ENCODE measurements at places on chromosomes 3 and 15. TPM values are rescaled to one million over a fixed set of nuclear protein-coding genes. Genes with fewer than 3 reads are reported as not detected.

Gene DNASE1L3
- not detected for total RNA-seq

DNA sequence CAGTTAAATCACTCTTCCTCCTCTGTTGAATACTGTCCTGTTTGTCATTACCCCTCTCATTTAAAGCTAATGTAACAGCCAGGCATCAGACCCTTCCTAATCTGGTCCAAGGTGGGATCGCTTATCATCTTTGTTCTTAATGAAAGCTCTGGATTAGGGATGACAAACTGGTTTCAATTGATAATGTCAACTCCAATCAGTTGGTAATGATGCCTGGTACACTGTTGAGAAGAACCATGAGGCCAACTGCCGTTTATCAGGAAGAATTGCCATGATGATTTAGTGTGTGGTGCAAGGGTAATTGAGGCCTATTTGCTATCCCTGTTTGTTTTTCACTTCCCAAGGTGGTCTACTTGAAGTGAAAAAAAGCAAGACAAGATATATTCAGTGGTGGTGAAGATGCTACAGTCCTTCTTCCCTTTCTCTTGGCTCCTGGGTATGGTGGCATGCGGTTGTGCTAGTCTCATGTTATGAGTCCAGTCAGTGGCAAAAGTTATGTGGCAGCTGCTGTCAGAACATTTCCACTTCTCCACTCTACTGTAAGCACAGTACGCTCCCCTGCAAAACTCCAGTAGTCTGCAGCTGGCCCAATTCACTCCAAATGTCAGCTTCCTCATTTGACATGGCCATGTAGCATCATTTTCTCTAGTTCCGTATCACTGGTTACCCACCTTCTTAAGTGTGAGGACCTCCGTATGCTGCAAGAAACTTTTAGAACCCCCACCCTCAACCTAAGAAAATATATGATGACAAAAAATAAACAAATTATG lies 72.5 kb downstream of the MORC1 start:
- no peak for DNase-seq
- no peak overlapping the region for H3K27ac ChIP-seq
- H3K27me3 ChIP-seq: peaks cover 2% of the 10 kb centered on the region

- no peak overlapping the region for H3K4me3 ChIP-seq
- H3K27ac ChIP-seq: no peak overlapping the region
- peaks cover 11% of the 10 kb centered on the region for H3K4me1 ChIP-seq
- no peaks in the 10 kb centered on the region for H3K36me3 ChIP-seq
- H3K27me3 ChIP-seq: peaks cover 23% of the 10 kb centered on the region
These were observed 221.8 kb downstream of the UACA start for GRCh38 chr15:70541511-70541910.

Gene NECTIN3
- 3.0 TPM for total RNA-seq

GRCh38 chr15:77034695-77035489 lies 36.0 kb downstream of the TSPAN3 start:
- peaks cover 5% of the 10 kb centered on the region for H3K4me1 ChIP-seq
- no peaks in the 10 kb centered on the region for H3K27me3 ChIP-seq
- H3K4me3 ChIP-seq: no peak overlapping the region
- DNase-seq: no peak
- peak overlapping the region; percentile 61 for H3K27ac ChIP-seq

GRCh38 chr3:47581422-47581821 lies 2.8 kb upstream of the CSPG5 start:
- H3K4me1 ChIP-seq: no peaks in the 10 kb centered on the region
- no peak for DNase-seq
- H3K27ac ChIP-seq: no peak overlapping the region
- no peak overlapping the region for H3K4me3 ChIP-seq

GRCh38 chr3:97658668-97659285 lies 105.8 kb upstream of the ARL6 start:
- H3K36me3 ChIP-seq: no peaks in the 10 kb centered on the region
- no peaks in the 10 kb centered on the region for H3K4me1 ChIP-seq
- H3K27ac ChIP-seq: no peak overlapping the region
- H3K4me3 ChIP-seq: no peak overlapping the region
- no peak for DNase-seq
- H3K27me3 ChIP-seq: no peaks in the 10 kb centered on the region

DNA sequence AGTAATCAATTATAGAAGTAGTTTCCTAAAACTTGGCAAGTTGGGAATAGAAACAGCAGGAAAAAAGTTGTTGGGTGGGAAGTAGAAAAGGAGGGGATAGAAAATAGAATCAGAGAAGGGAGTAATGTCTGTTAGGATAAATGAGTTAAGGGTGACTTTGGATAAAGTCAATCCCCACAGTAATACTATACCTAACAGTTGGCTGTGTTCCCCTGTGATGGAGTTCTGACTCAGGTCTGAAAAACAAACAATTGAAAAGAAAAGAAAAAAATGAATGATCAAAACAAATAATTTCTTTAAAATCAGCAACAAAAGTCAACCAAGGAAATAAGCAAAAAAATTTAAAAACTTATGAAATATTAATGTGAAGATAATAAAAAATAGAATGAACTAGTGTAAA lies 50.3 kb downstream of the EMC4 start:
- H3K27ac ChIP-seq: no peak overlapping the region
- H3K27me3 ChIP-seq: no peaks in the 10 kb centered on the region
- no peak overlapping the region for H3K4me3 ChIP-seq
- DNase-seq: no peak
- H3K4me1 ChIP-seq: no peaks in the 10 kb centered on the region

Gene AQP9
- total RNA-seq: 0.26 TPM

GRCh38 chr3:152198665-152199064 lies 70.1 kb upstream of the MBNL1 start:
- H3K4me3 ChIP-seq: peak overlapping the region; percentile 72
- H3K36me3 ChIP-seq: no peaks in the 10 kb centered on the region

DNA sequence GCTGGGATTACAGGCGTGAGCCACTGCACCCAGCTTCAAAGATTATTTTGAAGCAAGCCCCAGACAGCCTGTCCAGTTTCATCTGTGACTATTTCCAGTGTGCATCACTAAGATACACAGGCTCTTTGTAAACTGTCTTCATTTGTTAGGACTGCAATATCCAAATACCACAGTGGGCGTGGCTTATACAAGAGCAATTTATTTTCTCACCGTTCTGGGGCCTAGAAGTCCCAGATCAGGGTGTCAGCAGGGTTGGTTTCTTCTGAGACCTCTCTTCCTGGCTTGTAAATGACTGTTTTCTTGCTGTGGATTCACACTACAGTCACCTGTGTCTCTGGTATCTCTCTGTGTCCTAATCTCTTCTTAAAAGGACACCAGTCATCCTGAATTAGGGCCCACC lies 59.7 kb downstream of the RLBP1 start:
- H3K4me3 ChIP-seq: no peak overlapping the region
- no peaks in the 10 kb centered on the region for H3K27me3 ChIP-seq
- H3K36me3 ChIP-seq: peaks cover 27% of the 10 kb centered on the region
- DNase-seq: no peak
- H3K27ac ChIP-seq: no peak overlapping the region
- peaks cover 5% of the 10 kb centered on the region for H3K4me1 ChIP-seq

DNA sequence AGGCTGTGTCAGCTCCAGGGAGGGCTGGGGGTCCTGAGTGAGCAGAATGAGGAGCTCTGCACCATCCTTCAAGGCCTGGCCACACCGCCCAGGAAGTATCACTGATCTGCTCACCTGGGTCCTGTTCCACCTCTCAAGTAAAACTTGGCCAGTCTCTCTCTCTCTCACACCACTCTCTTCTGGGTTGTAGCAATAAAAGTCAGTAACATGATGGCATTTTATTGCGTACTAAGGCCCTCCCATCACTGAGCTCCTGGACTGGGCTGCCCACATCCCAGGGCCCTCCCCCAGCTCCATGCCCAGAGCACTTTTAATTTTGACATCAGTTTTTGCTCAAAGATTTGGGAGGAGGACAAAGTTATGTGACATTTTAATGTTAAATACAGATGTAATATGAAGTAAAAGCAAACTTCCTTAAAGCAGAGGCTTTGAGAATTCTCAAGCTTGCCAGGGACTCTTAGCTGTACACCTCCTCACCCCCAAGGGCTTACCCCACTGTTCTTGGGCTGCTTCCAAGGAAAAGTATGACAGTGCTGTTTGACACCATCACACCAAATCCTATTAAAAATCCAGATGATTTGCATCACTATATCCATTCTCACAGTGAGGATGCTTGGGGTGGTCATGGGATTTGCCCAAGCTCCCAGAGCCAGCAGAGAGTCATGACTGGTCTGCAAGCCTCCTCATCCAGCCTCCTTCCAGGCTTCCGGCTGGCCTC lies 105.1 kb upstream of the SLCO2A1 start:
- no peak for DNase-seq
- no peak overlapping the region for H3K4me3 ChIP-seq
- no peak overlapping the region for H3K27ac ChIP-seq

DNA sequence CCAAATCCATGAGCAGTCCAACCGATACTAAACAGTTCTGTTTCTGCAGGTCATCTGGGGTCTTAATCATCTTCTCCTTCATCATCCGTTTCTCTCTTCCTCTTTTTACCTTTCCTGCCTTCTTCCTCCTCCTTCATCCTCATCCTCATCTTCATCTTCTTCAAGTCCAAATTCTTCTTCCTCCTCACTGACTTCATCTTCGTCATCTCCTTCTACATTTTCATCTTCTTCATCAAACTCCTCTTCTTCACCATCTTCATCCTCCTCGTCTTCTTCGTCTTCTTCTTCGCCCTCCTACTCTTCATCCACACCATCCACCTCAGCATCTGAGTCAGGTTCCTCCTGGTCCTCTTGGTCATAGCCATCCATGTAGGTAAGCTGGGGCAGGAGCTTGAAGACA lies 14.2 kb upstream of the COMMD4 start:
- H3K4me3 ChIP-seq: no peak overlapping the region
- peaks cover 5% of the 10 kb centered on the region for H3K27me3 ChIP-seq
- DNase-seq: no peak
- no peaks in the 10 kb centered on the region for H3K4me1 ChIP-seq
- no peak overlapping the region for H3K27ac ChIP-seq

DNA sequence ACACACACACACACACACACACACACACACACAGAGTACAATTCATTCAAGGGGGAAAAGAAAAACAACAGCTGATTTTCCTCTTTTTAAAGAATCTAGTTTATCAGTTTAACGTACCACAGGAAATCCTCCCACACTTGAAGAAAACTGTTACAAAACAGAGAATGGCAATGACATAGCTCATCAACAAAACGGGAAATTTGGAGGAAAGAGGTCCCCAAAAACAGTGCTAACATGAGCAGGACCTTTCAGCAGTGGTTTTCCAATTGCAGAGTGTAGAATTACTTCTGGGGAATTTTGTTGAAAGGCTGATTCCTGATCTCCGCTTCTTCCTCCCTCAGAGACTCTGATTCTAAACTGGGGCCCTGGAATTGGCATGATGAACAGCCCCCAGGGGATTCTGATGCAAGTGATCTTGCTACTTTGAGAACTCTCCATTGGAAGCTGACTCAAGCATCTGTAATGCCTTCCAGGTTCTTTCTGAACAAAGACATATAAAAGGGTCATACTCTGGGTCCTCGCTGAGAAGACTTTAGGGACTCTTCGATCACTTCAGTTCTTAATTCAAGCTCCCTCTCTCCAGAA lies 442.6 kb upstream of the PROK2 start:
- no peak overlapping the region for H3K4me3 ChIP-seq
- H3K27ac ChIP-seq: peak overlapping the region; percentile 46
- peaks cover 2% of the 10 kb centered on the region for H3K27me3 ChIP-seq
- peaks cover 4% of the 10 kb centered on the region for H3K4me1 ChIP-seq
